Mucosa of descending colon (tissue), 3 donors: ENCODE measurements at places on chromosomes 2 and 18.

- DNase-seq = no peak
Observed at GRCh38 chr18:25055076-25055475, 296.9 kb downstream of the ZNF521 start.

DNA sequence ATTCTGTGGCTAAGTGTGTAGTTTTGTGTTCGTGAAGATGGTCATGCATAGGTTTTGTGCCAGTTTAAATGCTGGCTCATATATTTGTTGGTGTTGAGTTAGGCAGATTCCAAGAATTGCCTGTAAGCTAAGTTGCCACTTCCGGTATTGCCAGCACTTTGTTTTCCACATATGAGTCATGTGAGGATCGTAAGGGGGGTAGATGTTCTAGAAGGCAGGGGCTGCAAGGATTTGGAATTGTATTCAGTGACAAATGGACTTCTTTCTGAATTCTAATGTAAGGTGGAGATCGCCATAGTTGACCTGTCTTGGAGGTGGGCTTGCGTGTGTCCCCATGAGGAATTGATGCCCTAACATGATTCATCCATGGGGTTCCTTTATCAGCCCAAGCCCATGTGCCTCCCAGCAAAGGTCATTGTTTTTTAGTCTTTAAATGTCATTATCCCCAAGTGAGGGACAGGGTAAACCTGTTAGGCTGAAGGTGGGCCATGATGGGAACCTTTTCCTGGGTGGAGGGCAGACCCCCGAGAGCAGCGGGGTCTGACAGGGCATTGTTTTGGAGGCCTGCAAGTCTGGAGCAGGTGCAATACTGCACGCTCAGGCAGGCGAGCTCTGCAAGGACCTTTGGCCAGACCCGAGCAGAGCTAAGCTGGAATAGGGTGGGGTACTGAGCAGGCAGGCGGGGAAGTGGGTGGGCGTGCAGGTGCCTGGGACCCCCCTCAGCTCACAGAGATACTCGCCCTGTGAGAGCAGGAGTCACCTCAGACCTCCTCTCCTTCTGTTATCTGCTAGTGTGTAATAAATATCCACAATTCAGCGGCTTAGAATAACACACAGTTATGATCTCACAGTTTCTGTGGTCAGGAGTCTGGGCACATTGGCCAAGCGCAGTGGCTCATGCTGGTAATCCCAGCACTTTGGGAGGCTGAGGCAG, 77.4 kb downstream of the LRRFIP1 start:
- no peak for DNase-seq

GRCh38 chr2:233409286-233409991, 55.1 kb downstream of the DGKD start:
- peak; percentile 70 for DNase-seq

DNA sequence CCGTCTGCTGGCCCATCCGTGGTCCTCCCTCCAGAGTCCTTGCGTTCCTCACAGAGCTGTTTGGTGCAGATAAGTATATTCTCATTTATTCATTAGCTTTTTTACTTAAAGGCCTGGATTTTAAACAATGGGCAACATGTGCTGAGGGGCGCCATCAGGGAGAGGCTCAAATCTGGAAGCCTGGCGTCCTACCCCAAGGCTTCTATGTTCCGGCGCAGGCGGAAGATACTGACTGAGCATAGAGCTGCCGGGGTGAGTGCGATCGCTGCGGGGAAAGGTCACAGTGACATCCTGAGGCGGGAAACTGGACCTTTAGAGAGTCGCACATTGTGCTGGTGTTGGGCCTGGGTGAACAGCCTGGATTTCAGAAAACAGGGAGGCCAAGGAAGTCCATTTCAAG, 130.6 kb upstream of the PXDN start:
- DNase-seq = no peak

GRCh38 chr2:200625958-200626363, 40.1 kb downstream of the AOX1 start:
- DNase-seq = no peak

DNA sequence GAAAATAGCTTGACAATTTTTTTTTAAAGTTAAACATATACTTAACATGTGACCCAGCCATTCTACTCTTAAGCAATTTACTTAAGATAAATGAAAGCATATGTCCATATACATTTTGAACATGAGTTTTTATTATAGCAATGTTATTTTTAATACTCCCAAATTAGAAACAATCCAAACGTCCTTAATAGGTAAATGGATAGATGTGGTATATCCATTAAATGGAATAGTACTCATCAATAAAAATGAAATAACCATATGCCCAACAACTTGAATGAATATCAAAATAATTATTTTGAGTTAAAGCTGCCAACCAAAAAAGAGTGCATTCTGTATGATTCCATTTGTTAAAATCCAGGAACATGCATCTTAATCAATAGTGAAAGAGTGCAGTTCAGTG, 29.1 kb downstream of the NCOA1 start:
- no peak for DNase-seq

DNA sequence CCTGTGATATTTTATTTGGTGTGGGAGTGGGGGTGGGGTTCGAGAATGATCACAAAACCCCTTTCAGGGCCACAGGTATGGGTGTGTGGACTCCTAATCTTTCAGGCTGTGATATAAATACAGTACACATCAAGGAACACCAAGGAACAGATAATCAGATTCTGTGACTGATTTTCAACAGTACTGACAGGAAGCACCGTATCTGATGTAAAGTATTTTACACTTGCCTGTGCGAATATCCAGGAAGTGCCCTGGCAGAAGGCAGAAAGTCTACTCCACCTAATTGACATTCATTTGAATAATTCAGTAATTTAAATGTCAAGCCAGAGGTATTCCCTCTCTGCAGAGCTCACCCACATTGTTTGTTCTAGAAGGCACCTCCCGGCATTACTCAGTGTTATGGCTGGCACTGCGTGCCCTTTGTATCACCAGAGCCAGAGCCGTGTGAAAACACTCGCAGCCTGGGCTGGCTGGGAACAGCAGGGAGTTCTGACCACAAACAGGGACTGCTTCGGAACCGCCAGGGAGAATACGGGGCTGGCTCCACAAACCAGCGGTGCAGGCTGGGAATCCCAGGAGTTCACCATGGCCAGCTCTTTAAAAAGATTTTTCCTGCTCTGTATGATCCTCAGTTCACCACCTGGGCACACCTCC, 91.8 kb downstream of the ACVR1 start:
- DNase-seq = peak; percentile 75

- DNase-seq = no peak
Observed at GRCh38 chr18:34050661-34051060, 174.1 kb downstream of the NOL4 start.

GRCh38 chr18:7273301-7273921, 42.5 kb downstream of the LRRC30 start:
- DNase-seq = peak; percentile 55

DNA sequence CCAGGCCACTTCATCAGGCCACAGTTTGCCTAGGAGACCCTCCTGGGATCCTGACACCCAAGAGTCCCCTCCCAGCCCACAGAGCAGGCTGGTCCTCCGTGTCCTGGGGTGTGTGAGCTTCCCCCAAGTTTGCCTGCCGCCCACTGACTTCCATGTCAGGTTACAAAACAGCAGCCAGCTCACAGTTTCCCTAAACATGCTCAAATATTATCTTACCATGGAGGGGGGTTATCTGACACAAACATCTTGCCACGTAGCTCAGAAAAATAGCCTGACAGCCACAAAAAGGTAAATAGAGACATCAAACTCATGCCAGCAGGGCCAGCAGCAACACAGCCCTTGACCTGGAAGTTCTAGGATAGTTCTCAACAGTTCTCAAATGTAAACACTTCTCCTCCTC, 346.5 kb downstream of the TNS1 start:
- DNase-seq = no peak
